ENCODE measurements at places on chromosomes 7 and 10.

GRCh38 chr10:80734589-80734988 lies 196.9 kb downstream of the SH2D4B start:
- ATAC-seq, result no peak

DNA sequence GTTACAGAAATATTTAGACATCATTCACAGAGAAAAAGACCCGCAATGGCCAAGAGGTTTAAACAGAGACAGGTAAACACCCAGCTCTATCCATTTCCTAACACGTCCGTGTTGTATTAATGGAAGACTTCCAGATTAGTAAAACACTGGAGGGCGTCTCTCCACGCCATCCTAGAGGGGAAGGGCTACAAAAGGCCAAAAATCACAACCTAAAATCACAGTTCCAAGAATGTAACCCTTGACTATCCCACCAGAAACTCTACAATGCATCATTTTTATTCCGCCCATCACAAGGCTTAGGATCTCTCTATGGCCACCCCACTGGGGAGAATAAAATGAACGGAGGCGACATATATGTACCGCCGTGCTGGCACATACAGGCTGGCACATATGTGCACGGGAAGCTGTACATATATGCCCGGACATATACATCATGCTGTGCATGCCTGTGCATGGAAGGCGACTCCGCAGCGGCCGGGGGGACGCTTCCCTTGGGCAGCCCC lies 734 bp downstream of the PCLO start:
- peak; percentile 11 for ATAC-seq

DNA sequence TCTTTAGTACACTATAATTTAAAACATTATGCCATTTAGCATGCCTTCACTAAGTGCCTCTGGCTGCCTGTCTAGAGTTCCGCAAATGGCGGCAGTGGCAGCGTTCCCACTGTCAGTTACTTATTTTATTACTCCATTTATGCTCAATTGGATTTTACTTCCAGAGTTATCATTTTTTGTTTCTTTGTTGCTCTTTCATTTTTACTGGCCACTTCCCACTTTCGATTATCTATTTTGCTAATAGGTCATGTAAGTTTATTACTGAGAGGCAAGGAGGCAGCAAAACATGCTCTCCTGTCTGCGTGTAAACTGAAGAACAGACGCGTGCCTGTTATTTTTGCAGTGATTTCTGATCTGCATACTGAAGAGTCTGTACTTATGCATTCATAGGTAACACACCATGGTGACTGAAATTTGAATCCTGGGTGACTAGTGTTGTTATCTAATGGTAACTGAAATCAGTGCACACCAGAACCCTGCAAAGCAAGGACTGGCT lies 23.1 kb downstream of the KDM7A start:
- no peak for ATAC-seq

DNA sequence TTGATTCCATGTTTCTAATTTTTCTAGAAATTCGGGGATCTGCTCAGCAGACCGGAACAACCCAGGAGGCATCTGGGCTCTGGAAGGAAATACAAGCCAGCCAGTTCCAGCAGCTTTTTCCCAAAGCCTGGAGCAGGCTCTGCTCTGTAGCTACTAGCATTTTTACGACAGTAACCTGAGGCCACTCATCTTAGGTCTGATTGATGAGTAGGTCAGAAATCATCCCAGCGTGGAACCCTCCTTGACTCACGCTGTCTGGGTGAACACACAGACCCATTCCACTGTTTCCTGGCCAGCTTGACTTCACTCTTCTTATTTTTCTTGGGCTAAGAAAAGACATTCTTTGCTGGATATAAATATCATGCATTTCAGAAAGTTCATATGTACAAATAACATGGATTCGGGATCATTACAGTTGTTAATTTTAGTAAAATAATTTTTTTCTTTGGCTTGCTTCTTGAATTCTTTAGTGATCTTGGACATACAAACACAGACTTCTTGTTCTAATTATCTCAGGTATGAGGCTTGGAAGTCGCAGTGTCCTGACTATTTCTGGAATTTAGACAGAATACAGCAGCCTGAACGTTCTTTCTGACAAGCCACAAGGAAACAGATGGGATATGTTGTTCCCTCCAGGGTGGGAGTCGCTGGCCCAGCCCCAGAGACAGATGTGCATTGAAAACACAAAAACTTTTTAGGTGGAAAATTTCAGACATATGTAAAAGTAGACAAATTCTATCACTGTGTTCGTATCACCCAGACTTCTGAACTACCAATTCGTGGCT lies 54.6 kb upstream of the PITRM1 start:
- peak; percentile 66 for ATAC-seq

DNA sequence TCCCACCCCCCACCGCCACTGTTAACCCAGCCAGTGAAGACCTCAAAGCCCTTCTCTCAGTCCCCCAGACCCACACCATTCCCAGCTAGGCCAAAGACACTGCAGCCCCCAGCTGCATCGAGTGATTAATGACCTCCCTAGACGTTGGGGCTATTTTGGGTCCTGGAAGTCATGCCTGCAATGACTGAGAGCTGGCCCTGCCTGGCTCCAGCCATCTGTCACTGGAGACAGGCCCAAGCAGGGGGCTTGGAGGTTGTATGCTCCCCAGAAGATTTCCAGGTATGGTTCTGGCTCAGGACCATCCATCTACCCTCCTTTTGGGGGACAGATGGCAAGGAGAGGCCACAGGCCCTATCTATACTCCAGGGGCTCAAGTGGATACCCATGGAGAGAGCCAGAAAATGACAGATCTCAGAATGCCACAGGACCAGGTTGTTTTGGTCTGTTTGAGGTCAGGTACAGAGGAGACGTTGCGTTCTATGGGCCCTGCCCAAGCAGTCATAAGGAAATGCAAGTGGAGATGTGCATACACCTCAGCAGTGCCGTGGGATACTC lies 5.1 kb downstream of the KCNIP2 start:
- ATAC-seq, result no peak

DNA sequence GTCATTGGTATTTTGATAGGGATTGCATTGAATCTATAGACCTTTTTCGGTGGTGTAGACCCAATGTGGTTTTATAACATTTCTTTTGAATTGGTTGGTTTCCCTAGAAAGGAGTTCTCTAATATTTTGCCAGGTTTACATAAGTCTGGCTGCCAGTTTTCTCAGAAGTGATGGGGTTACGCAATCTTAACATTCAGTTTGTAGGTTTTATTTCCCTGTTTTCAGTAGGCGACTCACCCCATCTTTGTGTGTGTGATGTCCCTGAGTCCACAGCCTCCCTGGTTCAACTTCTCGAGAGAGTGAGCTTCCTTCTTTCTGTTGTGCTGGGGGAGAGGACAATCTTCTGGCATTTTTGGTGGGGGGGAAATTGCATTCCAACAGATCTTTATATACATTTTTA lies 9.6 kb upstream of the KIF5B start:
- no peak for ATAC-seq

- peak; percentile 48 for ATAC-seq
These were observed 1.7 kb upstream of the NEURL1 start for GRCh38 chr10:103491729-103492364.

GRCh38 chr10:72027498-72027897 lies 60.9 kb downstream of the SPOCK2 start:
- no peak for ATAC-seq

- no peak for ATAC-seq
These were observed 1197.5 kb upstream of the AUTS2 start for GRCh38 chr7:68400783-68401182.

DNA sequence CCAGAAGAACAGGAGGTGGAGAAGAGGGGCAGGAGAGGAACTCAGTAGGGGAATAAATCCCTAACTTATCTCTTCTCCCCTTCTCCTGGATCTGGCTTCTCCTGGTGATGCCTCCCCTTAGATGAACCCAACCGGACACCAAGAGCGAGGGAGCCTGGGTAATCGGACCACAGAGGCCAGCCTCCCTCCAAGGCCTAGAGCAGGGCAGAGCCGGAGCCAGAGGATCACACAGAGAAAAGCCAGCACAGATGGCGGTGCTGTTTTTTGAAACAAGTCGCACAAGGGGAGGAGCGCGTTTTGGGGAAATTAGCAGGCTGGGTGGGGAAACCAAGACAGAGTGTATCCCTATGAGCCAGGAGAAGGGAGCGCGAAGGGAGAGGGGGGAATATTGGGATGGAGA lies 4.9 kb upstream of the SRRM3 start:
- no peak for ATAC-seq

Data from esophagus mucosa (tissue), 1 donor.